Stimulated activated CD4-positive, alpha-beta T cell treated with anti-CD3 and anti-CD28 coated beads, Interleukin-1b, Interleukin-23, amount 100 ng/mL, for 24 hours (primary cell): ENCODE measurements at places on chromosomes 4 and X.

DNA sequence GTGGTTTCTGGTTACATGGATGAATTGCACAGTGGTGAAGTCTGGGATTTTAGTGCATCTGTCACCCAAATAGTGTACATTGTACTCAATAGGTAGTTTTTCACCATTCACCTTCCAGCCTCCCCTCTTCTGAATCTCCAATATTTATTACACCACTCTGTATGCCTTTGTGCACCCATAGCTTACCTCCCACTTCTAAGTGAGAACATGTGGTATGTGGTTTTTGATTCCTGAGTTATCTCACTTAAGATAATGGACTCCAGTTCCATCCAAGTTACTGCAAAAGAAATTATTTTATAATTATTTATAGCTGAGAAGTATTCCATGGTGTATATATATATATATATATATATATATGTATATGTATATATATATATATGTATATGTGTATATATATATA, 155.8 kb downstream of the HHIP start:
- DNase-seq: no peak

DNA sequence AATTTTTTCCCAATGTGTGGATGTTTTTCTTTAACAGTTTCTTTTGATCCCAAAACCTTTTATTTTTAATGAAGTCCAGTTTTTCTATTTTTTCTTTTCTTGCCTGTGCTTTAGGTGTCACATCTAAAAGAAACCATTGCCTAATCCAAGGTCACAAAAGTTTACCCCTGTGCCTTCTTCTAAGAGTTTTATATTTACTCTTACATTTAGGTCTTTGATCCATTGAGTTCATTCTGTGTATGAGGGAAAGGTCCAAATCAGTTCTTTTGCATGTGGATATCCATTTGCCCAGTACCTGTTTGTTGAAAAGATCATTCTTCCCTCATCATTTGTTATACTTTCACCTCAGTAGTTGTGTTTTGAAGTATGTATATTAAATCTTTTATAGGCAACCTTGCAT, 13.0 kb downstream of the LRP2BP start:
- DNase-seq: no peak

DNA sequence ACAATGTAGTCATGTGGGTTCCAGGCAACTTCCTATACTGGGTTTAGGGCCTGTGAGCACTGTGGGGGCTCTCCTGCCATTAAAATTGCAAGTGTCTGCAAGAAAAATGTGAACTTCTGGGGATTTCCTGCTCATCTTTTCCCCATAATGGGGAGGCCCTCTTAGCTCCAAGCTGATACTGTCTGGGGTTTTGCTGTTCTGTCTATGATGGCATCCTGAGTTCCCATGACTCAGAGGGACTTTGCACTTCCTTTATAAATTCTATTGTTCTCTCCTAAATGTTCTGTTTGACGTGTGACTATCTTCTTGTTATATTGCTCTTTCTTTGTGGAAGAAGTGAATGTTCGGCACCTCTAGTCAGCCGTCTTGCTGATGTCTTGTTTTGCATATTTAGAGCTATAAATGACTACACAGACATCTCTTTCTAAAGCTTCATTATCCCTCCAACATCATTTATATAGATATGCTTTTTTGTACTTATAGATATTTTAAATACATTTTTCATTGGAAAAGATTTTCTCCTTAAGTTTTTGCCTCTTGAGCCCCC, 465.8 kb downstream of the NAF1 start:
- no peak for DNase-seq

- DNase-seq: no peak
Observed at GRCh38 chrX:129983575-129984110, 1.2 kb downstream of the BCORL1 start.

GRCh38 chr4:55635741-55636655, at the start of gene NMU:
Gene NMU (minus strand): TSS chr4:55636298. CDS start chr4:55636192, 106 bp downstream.
- no peak for DNase-seq

DNA sequence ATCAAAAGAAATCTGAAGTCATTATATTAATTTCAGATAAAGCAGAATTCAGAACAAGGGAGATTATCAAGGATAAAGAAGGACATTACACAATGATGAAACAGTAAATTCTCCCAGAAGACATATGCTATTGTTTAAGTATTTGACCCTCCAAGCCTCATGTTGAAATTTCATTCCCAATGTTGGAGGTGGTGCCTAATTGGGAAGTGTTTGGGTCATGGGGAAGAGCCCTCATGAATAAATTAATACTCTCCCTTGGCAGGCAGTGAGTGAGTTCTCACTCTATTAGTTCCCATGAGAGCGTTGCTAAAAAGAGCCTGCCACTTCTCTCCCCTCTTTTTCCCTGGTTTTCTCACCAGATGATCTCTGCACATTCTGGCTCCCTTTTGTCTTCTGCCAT, 249.9 kb upstream of the GRIA3 start:
- no peak for DNase-seq

GRCh38 chr4:87979810-87980209, 4.3 kb downstream of the SPP1 start:
- no peak for DNase-seq

DNA sequence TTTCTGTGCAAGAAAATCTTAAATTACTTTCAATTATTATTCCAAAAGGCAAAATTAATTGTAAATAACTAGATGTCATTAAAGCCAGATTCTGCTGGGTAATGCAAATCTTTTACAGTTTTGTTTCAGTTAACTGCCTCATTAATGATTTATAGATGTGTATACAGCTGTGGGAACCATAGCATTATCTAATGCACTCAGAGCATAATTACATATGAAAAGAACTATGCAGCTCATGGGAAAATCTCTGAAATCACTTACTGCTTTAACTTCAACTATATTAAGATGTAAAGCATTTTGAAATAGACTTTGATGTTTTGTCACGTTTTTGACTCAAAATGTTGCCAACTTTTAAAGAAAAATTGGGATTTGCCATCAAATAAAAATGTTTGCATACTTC, 630.3 kb upstream of the KLHL4 start:
- DNase-seq: no peak

GRCh38 chr4:133801883-133802282, 399.7 kb downstream of the PABPC4L start:
- no peak for DNase-seq

- DNase-seq: no peak
Observed at GRCh38 chr4:2285613-2286381, 23.9 kb upstream of the MXD4 start.

GRCh38 chrX:18377796-18378195, 23.3 kb upstream of the SCML2 start:
- DNase-seq: peak; percentile 1

DNA sequence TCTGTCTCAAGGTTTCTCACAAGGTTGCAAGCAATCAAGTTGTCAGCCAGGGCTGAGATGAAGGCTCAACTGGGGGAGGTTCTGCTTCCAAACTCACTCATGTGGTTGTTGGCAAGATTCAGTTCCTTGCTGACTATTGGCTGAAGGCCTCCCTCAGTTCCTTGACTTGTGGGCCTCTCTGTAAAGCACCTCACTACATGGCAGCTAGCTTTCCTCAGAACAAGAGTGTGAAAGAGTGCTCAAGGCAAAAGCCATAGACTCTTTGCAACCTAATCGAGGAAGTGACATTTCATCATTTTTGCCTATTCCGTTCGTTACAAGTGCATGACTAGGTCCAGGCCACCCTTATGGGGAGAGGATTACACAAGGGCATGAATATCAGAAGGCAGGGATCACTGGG, 52.0 kb downstream of the CXorf58 start:
- no peak for DNase-seq

GRCh38 chr4:164700471-164700870, 53.5 kb upstream of the SMIM31 start:
- no peak for DNase-seq

DNA sequence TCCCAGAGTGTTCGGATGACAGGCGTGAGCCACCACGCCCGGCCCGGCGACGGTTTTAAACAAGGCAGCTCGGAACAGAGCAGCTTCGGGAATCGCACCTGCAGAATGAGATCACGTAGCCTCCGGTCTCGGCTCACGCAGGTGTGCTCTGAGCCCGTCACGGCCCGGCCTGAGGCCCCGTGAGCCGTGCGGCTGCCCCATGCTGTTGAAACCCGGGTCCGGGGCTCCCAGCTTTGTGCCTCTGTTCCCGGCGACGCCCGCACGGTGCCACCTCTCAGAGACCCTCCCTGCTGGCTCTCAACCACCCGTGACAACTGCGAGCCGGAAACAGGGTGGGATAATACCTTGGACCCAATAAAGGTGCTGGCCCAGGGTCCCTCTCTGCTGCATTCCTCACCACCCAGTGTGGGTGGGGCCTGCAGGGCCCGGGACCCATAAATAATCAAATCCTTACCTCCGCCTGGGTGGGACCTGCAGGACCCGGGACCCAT, 13.4 kb upstream of the PLCXD1 start:
- DNase-seq: no peak

DNA sequence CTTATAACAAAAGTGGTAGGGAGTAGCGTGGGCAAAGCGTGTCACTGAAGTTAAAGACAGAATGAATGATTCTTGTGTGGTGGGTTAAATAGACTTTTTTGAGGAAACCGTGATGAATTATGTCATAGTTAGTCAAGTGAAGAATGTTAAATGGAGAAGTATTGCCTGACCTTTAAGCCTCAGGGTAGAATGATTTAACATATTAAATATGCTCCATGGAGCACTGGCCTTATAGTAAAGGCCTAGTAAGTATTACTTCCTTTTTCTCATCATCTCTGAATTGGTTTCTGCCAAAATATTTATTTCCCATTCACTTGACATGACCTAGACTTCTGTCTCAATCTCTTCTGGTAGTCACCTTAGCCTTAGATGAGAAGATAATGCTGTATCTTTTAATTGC, 23.7 kb downstream of the MAGEB1 start:
- no peak for DNase-seq

DNA sequence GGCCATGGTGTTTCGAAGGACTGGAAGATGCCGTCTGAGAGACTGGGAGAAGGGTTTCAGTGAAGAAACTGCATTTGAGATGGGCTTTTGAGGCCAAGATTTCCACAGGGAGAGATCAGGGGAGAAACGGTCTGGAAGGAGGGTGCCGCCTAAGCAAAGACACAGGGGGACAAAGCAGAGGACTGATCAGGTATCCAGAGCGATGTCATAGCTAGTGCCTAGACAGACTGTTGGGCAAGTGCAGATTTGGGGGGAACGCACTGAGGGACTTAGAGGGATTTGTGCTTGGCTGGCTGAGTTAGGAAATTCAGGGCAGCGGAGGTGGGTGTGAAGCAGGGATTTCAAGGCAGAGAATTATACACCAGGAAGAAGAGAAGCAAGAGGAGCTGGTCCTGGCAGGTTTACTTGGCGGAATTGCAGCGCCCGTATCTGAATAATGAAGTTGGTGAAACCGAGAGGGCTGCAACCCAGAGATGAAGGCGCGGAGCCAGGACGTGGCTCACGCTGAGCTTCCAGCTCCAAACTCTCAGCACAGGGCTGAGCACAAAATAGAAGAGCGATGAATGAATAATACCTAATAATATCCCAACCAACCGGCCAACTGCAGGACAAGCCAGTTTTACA, 106.9 kb downstream of the MAML3 start:
- DNase-seq: no peak

DNA sequence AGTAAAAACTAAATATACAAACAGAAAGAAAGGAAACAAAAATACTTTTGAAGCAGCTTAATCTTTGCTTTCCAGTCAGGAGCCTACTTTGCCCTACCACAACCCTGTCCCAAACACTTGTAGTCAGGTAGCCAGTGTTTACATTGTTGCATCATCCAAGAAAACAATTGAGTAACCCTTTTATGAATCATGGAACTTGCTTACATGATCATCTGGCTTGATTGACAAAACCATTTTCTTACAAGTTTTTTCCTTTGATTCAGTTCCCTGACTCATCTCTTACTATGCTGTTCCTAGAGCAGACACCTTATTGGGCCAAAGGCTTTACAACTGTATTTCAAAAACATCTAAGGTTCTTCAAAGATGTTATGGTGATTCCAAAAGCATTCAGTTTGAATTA, 740.1 kb downstream of the KLHL13 start:
- no peak for DNase-seq

DNA sequence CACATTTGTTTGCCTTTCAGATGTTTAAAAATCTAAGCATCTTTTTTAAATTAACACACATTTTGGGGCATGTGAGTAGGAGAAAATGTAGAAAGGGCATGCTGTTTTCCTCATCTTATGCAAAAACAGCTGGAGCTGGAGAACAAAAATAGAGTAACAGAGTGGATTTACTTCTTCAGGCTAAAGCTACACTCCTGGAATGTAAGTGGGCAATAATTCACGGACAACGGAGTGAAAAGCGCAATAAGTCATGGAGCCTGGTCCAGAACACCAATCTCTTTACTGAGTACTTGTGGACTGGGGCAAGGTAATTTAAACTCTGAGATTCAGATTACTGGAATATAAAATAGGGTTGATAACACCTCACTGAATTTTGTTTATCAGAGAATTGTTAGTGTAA, 1018.8 kb upstream of the HS3ST1 start:
- DNase-seq: no peak

DNA sequence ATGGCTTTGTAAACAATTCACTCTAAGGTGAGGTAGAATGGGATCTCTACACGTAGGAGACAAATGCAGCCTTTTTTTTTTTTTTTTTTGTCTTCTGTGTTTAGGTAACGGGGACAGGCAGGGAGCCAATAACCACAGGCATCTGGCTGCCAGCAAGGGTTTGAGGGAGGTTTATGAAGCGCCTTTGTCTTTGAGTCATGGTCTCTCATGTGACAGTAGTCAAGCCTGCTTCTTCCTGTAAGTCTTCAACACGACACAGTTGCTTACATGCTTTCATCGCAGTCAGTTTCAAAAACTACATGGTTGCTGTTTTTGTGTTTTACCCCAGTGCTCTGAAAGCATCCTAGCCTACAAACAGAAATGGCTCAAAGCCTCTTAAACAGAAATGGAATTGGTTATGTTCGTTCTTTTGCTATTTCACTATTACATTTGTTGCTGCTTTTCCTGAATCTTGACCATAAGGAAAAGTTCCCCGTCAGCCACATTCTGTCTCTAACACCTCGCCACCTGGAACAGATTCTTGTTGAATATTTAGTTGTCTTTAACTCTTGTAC, 127.8 kb upstream of the METTL14 start:
- DNase-seq: no peak
